A549 treated with CpdA at 1 μM for 4 hours (cell line): ENCODE measurements at places on chromosomes 13 and 19. TPM values are rescaled to one million over a fixed set of nuclear protein-coding genes. Genes with fewer than 3 reads are reported as not detected.

The TMEM238 gene
- total RNA-seq, result 1.9 to 9.5 TPM (median 8.1 TPM) in 5 replicates

The RFX2 gene
- total RNA-seq, result 5.4 to 8.3 TPM (median 6.9 TPM) in 5 replicates

The COL5A3 gene
- total RNA-seq, result 3.8 to 5.2 TPM (median 4.0 TPM) in 5 replicates

The ZNF99 gene
- not detected in 5 replicates for total RNA-seq
